ENCODE measurements at places on chromosomes 12 and 14.

GRCh38 chr12:96448300-96448699 lies 41.1 kb upstream of the CFAP54 start:
- peak; percentile 49 for DNase-seq

DNA sequence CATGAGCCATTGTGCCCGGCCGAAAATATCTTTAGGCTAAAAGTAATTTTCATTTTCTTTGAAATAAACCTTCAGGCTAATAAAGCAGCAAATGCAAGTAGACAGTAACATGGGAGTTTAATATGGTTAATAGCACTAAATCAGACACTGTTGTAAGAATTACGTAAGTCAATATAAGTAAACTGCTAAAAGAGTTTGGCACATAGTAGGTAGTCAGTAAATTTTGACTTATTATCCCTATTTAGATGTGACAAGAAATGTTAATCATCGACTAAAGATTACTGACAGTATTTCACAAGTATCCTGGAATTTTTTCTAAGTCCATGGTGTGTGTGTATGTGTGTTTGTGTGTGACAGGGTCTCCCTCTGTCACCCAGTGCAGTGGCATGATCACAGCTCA lies 3.9 kb downstream of the PPP4R3A start:
- no peak for DNase-seq

DNA sequence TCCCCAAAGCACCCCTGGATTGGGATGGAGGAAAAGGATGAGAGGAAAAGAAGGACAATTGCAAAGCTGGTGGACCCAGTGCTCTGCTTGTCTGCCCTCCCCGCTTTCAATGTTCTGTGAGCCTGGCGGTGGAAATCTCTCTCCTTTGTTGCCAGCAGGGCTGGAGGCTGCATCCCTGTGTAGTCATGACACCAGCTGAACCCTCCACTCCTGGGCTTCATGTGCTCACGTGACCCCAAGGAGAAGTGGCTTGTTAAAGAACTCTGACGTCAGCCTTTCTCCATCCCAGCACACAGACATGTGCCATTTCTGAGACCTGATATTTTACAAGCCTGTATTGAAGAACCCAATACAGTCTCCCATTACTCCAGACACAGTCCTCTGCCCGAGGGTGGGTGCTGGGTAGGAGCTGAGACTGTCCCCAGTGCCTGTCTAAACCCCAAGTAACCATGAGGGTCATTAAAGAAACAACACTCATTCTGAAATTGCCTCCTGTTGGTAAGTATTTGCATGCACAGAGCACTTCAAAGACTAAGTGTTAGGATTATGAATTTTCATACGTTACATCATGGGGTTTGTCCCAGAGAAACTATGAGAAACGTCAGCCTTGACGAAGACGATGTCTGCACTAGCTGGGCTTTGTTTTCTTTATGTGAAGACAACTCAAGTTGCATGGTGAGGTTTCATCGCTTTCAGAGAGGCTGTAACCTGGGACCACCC lies 21.7 kb downstream of the GALNT16 start:
- DNase-seq, result no peak

GRCh38 chr14:92880851-92881250 lies 42.1 kb upstream of the CHGA start:
- DNase-seq, result peak; percentile 2

DNA sequence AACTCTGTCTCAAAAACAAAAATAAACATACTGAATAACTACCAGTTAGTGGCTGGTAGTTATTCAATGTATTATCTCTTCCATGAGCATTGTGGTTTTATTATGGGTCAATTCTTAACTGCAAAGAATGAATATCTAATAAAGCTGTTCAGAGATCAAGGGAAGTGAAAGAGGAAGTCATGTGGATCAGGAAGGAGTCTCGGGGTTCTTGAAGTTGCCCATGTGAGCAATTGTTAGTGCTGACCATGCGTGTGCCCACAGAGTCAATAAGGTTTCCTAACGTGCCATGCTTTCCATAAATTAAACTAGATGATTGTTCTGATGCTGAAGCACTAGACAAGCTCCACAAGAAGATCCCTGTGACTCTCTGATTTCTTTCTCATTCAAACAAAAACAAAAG lies 136.5 kb upstream of the CPSF6 start:
- DNase-seq, result no peak

- DNase-seq, result peak; percentile 28
These were observed 31.0 kb downstream of the RTL1 start for GRCh38 chr14:100872259-100873095.

DNA sequence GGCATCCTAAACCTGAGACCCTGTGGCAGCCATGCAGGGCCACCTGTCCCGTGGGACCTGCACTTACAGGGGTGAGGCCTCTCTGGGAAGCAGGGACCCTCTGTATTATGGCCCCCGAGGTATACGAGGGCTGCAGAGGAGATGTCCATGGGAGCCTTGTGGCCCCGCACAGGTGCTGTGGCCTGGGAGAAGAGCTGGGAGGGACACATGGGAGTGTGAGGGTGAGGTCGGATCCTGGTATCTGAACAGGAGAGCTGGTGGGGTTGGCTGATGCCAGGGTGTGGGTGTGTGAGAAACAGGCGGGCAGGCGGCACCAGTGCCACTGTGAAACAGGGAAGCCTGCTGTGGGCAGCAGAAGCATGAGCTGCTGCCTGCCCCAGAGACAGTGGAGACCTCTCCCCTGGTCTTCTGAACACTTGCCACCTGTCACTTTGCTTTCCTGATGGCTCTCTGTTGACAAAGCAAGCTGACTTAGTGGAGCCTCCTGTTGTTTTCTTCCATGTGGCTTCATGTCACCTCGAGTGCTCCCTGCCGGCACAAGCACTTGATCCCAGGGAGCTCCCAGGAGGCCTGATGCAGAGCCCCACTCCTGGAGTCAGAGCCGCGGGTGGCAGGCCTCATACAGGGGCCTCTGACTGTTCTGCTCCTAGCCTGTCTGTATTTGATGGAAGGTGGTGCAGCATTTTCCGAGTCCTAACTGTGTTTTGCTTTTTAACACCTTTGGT lies 19.8 kb upstream of the AMN start:
- DNase-seq, result no peak

GRCh38 chr14:69571449-69572029 lies 3.1 kb downstream of the CCDC177 start:
- no peak for DNase-seq

DNA sequence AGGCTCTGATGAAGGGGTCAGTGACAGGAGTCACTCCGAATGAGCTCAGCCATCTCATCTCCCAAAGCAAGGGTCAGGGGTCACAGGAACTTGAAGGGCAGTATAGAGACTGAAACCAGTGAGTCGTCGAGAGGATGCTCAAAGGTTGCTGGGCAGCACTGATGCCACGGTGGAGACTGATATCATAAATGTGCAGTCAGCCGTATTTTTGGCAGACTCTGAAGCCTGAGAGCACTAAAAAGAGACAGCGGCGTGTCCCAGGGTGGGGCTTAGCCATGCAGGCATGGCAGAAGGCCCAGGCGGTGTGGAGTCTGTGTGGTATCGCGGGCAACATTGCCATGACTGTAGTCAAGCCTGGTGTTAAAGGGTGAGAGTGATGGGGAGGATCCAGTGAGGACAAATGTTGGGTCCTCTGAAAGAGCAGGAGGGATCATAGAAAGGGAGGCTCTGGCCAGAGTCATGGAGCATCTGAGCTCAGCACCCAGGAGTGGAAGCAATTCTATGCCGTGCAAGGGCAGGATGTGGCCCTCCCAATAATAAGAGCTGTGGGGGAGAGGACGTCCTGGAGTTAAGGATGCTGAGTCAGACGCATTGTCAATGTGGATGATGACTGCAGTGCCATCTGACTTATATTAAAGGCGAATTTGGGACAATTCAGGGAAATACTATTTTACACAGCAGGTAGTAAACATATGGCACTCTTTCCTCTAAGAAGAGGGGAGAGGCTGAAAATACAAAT lies 241.2 kb upstream of the FKBP4 start:
- DNase-seq, result no peak

DNA sequence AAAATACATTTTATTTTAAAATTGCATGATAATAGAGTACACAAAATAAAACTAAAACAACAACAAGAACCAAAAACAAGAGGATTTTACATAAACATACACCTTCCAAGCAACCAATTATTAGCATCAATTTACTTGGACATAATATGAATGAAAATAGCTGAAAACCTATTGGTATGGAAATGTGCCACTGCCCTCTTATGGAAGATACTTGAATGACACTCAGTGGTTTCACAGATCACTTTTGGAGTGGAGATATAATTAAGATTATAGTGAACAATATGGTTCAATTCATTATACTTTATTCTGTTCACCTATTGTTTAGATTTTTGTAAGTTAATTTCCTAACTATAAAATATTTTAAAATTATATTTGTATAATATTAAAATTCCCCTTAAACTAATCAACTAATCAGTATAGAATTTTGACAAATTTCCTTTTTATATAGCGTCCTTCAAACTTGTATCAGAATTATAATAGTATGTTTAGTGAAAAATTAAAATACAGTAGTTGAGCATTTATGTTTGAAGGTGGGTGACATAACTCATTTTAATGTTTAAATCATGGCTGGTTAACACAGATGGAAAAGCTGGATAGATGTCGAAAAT lies 70.1 kb downstream of the SLC6A15 start:
- DNase-seq, result peak; percentile 53

DNA sequence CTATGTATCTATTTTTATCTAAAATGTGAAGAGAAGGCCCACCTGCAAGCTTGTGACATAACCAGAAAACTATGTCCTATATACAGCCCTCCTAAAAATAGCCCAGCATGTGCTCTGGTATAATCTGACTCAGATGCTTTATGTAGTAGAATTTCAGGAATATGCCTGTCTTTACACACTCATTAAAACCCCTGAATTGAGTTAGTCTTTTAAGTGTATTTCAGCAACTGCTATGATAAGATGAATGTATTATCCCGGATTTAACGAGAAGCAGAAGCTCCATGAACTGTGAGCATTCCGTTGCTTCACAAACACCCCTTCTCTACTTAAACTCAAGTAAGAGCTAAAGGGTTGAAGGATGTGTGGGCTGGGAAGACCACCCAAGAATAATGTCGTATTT lies 89.9 kb upstream of the PRICKLE1 start:
- peak; percentile 79 for DNase-seq

- no peak for DNase-seq
These were observed 13.8 kb downstream of the TAOK3 start for GRCh38 chr12:118358612-118359540.

- peak; percentile 33 for DNase-seq
These were observed 1.2 kb downstream of the ALDH1L2 start for GRCh38 chr12:105083031-105083430.

DNA sequence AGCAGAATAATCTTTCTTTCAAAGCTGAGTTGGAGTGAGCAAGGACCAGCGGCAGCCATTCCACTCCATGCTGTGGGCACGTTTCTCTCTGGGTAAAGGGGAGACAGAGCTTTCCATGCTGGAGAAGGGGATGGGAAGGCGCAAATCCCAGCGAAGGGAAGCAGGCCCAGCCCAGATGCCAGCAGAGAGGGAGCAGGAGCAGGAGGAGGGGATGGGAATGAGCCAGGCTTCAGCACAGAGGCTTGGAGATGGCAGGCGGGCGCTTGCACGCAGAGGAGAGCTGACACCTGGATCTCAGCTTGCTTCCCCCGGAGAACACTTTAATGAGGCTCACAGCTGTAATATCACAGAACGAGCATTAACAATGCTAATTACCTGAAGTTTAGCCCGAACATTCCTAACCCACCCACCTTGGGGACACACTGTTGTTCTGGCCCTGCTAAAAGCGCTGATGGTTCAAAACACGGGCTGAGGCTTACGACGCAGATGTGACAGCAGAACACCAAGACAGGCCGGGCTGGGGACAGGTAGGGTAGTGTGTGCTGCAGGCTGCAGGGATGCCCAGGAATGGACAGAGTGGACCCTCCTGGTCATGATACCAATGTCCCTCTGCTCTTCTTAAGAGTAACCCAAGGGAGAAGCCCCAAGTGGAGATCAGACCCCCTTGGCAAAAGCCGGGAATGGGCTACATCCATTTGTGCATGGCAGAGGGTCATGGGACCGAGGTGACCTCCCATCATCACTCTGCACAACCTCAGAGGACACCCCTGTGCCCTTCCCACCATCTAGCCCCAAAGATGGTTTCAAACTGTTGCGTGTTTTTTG lies 288.6 kb downstream of the DPF3 start:
- no peak for DNase-seq

DNA sequence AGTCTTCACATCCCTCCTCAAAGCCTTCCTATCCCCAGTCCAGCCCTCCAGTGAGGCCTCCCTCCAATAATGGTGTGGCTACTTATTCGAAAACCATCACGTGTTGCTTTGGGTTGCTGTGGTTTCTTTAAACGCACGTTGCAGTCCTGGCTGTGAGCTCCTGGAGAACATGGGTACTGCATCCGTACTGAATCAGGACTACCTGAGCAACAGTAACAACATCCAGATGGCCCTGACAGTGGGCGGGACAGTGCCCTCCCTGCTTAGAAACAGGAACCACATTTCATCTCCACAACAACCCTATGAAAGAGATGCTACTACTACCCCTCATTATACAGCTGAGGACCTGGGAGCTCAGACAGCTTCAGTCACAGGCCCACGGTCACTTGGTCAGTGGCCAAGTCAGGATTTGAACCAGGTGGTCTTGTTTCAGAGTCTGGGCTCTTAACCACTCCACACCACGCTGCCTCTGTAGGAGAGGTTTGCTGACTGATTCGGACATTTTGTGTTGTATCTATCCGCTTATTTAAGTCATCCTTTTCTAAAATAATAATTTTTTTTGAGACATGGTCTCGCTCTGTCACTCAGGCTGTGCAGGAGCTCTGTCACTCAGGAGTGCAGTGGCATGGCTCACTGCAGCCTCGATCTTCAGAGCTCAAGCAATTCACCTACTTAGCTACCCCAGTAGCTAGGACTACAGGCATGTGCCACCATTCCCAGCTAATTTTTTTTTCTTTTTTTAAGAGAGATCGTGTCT lies 104.8 kb downstream of the DPF3 start:
- no peak for DNase-seq

- peak; percentile 94 for DNase-seq
These were observed 6.8 kb upstream of the CHD4 start for GRCh38 chr12:6613776-6614512.

DNA sequence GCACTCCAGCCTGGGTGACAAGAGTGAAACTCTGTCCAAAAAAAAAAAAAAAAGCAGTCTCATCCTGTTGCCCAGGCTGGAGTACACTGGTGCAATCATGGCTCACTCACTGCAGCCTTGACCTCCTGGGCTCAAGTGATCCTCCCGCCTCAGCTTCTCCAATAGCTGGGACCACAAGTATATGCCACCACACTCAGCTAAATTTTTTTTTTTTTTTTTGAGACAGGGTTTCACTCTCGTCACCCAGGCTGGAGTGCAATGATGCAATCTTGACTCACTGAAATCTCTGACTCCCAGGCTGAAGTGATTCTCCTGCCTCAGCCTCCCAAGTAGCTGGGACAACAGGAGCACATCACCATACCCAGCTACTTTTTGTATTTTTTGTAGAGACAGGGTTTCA lies 5.2 kb upstream of the CNPY2 start:
- DNase-seq, result no peak

GRCh38 chr12:52630008-52630500 lies 11.7 kb upstream of the KRT73 start:
- DNase-seq, result no peak

DNA sequence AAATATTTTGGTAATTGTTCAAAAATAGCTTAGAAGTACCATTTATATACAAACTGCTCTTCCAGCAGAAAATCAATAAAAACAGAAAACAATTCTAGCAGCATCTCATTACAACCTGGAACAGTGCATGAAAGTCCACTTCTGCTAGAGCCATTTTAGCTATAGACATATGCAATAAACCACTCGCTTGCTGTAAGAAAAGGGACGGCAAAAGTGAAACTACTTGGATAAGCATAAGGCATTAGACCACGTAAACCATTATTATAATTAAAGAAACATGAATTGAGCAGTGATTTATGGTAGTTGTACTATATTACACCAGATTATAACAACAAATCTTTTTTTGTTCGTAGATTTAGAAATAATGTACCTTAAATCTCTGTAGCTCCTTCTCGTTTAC lies 48.7 kb downstream of the LRIG3 start:
- peak; percentile 65 for DNase-seq

- DNase-seq, result no peak
These were observed 23.4 kb downstream of the MAP1LC3B2 start for GRCh38 chr12:116582610-116583009.
